AML-193 (cell line): ENCODE measurements at places on chromosomes 1 and 21.

- DNase-seq, result peak; percentile 69
These were observed 836 bp downstream of the CDC7 start for GRCh38 chr1:91501523-91501851.

DNA sequence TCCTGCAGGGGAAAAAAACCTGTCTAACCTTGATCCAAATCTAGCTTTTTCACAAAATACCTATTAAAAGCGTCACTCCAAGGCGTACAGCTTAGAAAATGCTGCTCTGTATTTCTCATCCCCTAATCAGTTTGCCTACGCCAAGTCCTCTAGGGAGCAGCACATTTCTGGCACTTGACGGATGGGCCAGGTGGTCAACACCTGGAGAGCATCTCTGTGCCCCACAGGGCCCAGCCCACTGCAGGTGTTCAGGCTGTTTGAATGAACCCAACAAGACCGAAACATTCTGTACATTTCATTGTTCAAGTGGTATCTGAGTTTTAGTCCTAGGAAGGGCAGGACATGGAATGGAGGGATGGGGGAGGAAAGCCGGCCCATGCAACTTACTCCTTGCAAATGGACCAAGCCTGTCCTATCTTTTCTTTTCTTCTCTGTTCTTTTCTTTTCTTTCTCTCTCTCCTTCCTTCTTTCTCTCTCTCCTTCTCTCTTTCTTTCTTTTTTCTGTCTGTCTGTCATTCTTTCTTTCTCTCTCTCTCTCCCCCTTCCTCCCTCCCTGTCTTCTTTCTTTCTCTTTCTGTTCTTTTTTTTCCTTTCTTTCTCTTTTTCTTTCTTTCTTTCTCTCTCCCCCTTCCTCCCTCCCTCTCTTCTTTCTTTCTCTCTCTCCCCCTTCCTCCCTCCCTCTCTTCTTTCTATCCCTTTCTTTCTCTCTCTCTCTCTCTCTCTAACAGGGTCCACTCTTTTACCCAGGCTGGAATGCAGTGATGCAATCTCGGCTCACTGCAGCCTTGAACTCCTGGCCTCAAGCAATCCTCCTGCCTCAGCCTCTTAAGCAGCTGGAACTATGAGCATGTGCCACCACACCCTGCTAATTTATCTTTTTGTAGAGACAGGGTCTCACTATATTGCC, 29.1 kb downstream of the IGFN1 start:
- DNase-seq, result no peak

GRCh38 chr1:205310976-205311704, 10.4 kb downstream of the NUAK2 start:
- DNase-seq, result peak; percentile 62

DNA sequence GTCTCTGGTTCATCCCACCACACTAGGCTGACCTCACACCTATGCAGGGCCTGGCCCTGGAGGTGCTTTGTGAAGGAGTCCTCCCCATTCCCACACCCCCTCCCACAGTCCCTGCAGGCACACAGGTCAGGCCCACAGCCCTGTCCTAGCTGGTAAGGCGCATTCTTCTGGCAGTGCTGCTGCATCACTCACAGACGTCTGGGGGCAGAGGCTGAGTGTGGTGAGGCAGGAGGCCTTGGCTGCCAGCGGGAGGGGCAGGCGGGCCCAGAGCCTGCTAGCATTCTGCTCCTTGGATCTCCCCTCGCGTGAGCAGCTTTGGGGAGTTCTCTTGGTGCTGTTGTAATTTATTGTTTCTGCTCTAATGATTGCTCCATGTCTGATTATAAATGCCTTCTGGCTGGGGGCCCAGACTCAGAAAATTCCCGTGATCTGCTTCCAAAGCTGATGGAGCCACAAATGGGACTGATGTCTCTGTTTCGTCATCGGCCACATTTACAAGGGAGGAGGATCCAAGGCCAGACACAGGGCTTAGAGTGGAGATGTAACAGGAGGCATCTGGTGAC, 62.9 kb downstream of the TRABD2B start:
- DNase-seq, result no peak

- DNase-seq, result no peak
These were observed 11.6 kb upstream of the PCP4 start for GRCh38 chr21:39855595-39855994.

DNA sequence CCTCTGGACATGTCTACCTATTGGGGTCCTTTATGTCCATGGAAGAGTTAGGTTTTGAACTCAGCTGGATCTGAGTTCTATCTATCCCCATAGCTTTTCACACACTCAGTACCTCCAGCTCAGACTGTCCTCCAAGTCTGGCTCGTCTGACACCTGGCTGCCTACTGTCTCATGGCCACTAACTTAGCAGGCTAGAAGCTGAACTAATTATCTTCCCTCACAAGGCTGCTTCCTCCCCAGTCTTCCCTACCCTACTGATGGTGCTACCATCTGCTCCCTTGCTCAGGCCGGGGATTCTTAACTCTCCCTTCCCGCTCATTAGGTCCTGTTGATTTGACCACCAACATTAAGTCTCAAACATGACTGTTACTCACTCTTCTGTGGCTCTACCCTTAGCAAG, 13.4 kb downstream of the VANGL2 start:
- no peak for DNase-seq

GRCh38 chr1:8394456-8395321, 76.8 kb downstream of the SLC45A1 start:
- DNase-seq, result no peak

DNA sequence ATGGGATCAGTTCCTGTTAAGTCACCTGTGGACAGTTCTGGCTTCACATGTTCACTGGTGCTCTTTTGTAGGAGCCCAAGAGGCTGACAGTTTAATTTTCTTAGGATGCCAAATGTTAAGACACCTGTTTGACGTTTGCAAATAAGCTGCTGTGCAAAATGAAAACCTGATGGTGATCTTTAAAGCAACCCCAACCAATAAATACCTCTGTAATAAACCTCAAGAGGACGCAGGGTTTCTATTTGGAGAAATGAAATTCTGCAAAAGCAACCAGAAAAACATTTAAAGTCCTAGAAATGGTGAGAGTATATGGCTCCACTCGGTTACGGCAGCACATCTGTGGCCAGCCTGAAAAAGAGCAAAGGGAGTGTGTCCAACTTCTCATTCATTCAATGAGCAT, 5.7 kb upstream of the RHEX start:
- DNase-seq, result no peak

- DNase-seq, result no peak
These were observed 748 bp upstream of the FAM78B start for GRCh38 chr1:166167572-166167925.

GRCh38 chr1:18077657-18078215, 29.9 kb upstream of the IGSF21 start:
- DNase-seq, result no peak

DNA sequence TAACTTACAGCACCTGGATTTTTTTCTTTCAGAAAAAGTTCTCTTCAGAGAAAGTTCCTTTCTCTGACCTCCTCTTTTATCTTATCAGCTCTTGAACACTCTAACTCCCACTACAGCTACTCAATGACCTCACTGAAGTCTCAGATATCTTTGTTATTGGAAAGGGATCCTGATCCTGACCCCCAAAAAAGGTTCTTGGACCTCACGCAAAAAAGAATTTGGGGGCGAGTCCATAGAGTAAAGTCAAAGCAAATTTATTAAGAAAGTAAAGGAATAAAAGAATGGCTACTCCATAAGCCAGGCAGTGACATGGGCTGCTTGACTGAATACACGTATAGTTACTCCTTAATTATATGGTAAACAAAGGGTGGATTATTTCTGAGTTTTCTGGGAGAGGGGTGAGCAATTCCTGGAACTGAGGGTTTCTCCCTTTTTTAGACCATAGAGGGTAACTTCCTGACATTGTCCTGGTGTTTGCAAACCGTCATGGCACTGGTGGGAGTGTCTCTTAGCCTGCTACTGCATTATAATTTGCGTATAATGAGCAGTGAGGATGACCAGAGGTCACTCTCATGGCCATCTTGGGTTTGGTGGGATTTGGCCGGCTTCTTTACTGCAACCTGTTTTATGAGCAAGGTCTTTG, 44.2 kb downstream of the WDR64 start:
- DNase-seq, result no peak

DNA sequence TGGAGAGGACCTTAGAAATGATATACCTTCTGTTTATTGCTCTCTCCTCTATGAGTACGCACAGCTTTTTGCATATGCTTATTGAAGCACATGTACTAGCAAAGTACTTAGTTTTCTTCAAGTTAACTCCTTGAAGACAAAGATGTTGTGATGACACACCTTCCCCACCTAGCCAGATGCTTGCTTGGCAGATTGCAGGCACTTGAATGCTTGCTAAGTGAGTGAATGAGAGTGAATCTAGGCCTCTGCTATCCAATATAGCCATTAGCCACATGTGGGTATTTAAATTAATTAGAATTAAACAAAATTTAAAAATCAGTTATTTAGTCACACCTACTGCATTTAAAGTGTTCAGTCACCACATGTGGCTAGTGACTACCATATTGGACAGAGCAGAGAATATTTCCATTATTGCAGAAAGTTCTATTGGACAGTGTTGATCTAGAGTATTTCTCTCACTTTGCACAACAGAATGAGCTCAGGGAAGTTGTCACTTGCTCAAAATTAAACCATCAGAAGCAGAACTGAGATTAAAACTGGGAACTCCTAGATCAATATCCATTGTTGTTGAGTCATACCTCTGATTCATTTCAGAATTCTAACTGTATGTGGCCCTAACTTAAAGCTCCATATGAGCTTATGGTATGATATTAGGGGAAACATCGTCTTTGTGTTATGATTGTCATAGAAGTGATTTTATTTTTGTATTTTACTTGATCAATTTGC, 8.6 kb upstream of the EEIG2 start:
- no peak for DNase-seq

- no peak for DNase-seq
These were observed 19.0 kb upstream of the DUSP10 start for GRCh38 chr1:221760911-221761310.

DNA sequence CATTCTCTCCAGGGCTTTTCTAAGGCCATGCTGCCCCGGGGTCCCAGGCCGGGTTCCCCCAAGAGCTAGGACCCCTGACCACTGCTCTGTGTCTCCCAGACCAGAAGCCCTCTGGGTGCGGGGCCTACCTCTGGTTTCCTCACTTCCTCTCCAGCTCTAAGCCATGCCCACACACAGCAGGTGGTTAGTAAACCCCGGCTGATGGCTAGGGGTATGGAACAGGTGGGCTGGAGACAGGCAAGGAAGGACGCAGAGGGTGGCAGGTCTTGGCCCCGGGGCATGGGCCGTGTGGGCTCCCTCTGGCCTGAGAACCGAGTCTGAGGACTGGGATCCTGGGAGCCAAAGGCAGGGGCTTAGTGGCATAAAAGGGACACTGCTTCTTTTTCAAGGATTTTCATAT, 15.9 kb upstream of the PLCH2 start:
- no peak for DNase-seq

DNA sequence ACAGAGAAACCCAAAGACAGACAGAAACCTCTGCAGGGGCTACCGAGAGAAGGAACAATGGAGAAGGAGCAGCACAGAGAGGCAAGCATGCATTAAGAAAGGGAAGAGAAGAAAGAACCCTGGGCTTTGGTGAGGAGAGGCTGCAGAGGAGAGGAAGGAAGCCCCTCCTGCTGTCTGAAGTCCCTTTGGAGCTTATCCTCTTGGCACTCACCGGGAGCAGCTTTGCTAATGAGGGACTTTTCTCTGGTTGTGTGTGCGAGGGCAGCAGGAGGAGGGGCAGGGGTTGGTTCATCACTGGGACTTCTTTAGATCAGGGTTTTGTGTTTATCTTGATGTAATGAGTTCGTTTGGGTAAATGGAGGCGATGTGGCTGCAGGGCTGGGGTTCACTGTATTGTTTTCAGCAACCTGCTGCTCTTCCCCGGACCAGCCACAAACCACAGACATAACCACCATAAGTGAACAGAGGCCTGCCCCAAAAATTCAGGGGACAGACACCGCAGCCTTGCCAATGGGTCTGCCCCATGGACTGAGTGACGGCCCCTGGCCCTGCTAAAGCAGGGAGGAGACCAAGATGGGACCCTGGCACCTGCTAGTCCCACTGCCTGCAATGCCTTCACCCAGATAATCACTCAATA, 100.6 kb downstream of the KCND3 start:
- no peak for DNase-seq

DNA sequence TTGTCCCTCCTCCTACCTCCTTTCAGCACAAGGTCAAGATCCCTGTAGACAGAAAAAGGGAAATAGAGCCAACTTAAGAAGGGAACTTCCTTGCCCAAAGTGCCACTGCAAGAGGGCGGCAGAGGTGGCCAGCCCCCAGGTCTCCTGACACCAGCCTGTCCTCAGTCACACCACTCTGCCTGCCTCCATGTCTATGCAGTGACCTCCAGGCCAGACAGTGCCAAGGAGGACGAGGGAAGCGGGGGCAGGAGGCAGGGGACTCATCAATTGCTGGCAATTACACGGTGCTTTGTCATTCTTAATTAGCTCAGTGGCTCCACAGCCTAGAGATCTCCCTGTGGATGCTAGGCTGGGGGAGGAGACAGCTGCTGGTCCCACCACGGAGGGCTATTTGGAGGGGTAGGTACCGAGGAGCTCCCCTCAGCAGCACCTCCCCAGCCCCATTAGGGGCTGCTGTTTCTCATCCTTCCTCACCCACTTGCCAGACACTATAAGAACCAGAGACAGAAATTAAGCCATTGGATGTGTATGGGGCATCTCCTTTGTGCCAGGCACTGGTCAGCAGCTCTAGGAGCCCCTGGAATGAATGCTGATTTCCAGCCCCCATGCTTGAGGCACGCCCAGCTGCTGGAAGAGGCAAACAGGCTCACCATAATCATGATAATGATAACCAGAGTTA, 6.1 kb upstream of the LDLRAP1 start:
- no peak for DNase-seq

DNA sequence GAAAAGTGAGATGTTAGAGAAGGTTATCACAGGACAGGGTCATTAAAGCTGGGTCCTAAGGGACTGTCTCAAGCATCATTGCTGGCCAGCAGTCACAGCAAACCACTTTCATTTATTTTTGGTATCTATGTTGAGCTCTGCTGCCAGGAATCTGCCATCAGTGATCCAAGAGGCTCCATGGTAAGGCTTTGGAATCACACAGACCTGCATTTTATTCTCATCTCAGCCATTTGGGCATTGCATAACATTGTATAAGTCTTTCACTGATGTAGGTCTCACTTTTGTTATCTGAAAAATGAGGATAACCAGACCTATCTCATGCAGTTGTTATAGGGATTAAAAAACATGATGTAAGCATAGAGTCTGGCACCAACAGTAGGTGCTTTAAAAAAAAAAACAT, 77.5 kb downstream of the OMA1 start:
- no peak for DNase-seq

DNA sequence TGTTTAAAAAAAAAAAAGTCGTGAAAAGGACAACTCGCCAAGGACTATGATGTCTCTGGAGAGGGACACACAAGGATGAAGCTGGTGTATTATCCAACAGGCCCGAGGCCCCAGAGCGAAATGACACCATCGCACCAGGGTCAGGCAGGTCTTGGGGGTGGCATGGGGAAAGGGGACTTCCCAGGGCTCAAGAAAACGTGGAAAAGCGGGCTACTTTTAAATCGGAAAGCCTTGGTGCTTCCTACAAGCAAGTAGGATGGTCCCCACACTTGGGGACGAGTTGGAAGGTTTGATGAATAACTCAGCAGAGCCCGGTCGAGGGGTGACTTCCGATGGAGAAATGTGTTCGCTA, 505 bp upstream of the GNPAT start:
- no peak for DNase-seq

GRCh38 chr21:45383111-45383614, 21.8 kb upstream of the COL18A1 start:
- DNase-seq, result no peak

- peak; percentile 5 for DNase-seq
These were observed 95.9 kb downstream of the RASAL2 start for GRCh38 chr1:178189814-178190213.

- DNase-seq, result no peak
These were observed 174.1 kb downstream of the ACTL8 start for GRCh38 chr1:17929224-17929623.

GRCh38 chr1:2050461-2050792, 216 bp downstream of the PRKCZ start:
- DNase-seq, result no peak

- no peak for DNase-seq
These were observed 59.8 kb downstream of the MAB21L3 start for GRCh38 chr1:116170721-116171589.
